ENCODE measurements at places on chromosomes 3 and 15.

- no peaks in the 10 kb centered on the region for H3K36me3 ChIP-seq
- peaks cover 13% of the 10 kb centered on the region for H3K27me3 ChIP-seq
- H3K4me1 ChIP-seq = peaks cover 7% of the 10 kb centered on the region
- peak overlapping the region; percentile 55 for H3K4me3 ChIP-seq
These were observed 51.8 kb upstream of the DGKG start for GRCh38 chr3:186413615-186414415.

- no peak overlapping the region for H3K27ac ChIP-seq
- peaks cover 8% of the 10 kb centered on the region for H3K4me1 ChIP-seq
- DNase-seq = no peak
These were observed 253.7 kb downstream of the PLCL2 start for GRCh38 chr3:17138246-17139039.

- H3K27ac ChIP-seq = no peak overlapping the region
- H3K4me1 ChIP-seq = no peaks in the 10 kb centered on the region
- no peaks in the 10 kb centered on the region for H3K27me3 ChIP-seq
- no peak for DNase-seq
These were observed 1.8 kb upstream of the NAALADL2 start for GRCh38 chr3:174857301-174857700.

DNA sequence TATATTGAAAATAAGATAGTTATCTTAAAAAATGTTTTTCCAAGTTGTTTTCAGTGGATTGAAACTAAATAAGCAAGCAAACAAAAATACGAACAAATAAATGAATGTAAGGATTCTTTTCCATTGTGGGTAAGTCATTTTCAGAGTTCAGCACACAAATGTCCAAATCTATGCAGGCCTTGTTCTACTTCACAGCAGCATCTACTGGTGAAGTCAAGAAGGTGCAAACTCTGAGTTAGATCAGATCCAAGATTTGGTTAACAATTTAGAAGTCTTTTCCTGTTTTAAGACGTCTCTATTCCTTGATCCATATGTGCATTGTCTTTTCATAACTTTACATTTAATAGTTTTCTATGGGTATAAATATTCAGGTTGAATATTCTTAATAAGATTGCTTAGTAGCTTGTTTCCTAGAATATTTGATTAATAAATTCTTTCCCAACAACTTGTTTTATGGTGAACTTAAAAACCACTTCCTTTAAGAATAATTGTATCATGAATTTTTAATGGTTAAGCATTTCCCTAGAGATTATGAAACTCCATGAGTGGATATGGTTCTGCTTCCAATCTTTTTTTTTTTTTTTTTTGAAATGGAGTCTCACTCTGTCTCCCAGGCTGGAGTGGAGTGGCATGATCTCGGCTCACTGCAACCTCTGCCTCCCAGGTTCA is 10.5 kb downstream of the PTX3 start:
- H3K4me1 ChIP-seq = no peaks in the 10 kb centered on the region
- H3K36me3 ChIP-seq = no peaks in the 10 kb centered on the region
- DNase-seq = no peak
- no peak overlapping the region for H3K27ac ChIP-seq
- H3K4me3 ChIP-seq = no peak overlapping the region
- peaks cover 11% of the 10 kb centered on the region for H3K27me3 ChIP-seq

GRCh38 chr3:127413318-127413673 is 125.5 kb upstream of the PRR20G start:
- H3K27ac ChIP-seq = no peak overlapping the region
- no peaks in the 10 kb centered on the region for H3K36me3 ChIP-seq
- no peak for DNase-seq

DNA sequence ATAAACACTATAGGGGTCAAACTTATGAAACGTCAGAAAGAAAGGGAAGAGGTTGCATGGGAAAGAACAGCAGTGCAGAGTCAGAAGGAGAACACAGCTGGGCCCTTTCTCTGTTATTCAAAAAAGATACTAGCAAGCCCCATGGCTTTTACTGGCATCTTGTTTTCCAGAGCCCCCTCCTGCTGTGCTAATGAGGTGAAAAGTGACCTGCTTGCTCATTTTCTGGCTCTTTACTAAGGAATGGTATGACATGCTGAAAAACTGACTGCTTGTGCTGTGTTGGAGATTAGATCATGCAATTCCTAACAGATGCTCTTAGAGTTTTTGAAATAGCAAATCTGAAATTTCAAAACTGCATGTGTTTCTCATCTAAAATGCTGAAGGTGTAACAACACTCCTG is 541.6 kb upstream of the ALCAM start:
- H3K27me3 ChIP-seq = no peaks in the 10 kb centered on the region
- DNase-seq = no peak
- no peak overlapping the region for H3K4me3 ChIP-seq
- H3K4me1 ChIP-seq = no peaks in the 10 kb centered on the region

DNA sequence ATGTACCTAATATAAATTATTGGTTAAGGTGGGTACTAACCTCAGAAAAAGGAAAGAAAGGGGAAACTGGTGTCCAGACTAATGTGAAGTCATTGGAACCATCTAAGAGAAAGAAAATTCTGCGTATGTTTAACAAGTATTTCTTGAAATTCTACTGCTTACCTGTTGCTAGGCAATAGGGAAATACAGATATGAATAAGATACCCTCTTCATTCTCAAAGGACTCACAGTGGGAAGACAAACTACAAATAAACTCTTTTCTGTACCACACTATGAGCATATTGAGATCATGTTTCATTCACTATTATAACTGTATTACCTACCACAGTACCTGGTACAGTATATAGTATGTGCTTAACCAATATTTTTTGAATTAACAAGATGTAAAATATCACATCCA is 140.5 kb upstream of the MLF1 start:
- no peaks in the 10 kb centered on the region for H3K36me3 ChIP-seq
- no peak overlapping the region for H3K27ac ChIP-seq

- no peak overlapping the region for H3K27ac ChIP-seq
- H3K27me3 ChIP-seq = no peaks in the 10 kb centered on the region
- H3K36me3 ChIP-seq = no peaks in the 10 kb centered on the region
- no peaks in the 10 kb centered on the region for H3K4me1 ChIP-seq
These were observed 19.8 kb downstream of the CHCHD6 start for GRCh38 chr3:126723801-126724200.

- no peaks in the 10 kb centered on the region for H3K4me1 ChIP-seq
- H3K4me3 ChIP-seq = no peak overlapping the region
- H3K27me3 ChIP-seq = no peaks in the 10 kb centered on the region
- H3K27ac ChIP-seq = no peak overlapping the region
These were observed 613.6 kb upstream of the CBLB start for GRCh38 chr3:106482451-106482850.

GRCh38 chr3:100647657-100648056 is 38.3 kb downstream of the ADGRG7 start:
- no peaks in the 10 kb centered on the region for H3K36me3 ChIP-seq
- H3K27me3 ChIP-seq = peaks cover 21% of the 10 kb centered on the region
- no peak for DNase-seq
- H3K27ac ChIP-seq = no peak overlapping the region
- H3K4me1 ChIP-seq = peaks cover 13% of the 10 kb centered on the region

DNA sequence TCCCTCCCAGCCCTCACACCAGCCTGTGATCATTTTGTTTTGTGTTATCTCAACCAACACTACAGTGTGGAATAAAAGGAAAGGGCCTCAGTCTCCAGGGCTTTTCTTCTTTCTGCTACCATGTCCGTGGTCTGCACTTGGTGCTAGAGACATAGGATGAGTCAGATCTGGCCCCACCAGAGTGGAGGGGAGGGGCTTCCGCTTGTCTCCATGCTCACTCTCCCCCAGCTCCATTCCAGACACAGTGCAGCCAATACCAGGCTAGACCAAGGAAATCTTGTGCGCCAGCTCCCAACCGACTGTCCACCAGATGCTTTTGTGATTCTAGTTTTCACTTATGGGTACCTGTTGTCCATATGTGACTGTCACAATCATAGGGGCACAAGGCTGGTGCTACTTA is 51.9 kb upstream of the TMEM115 start:
- DNase-seq = no peak
- H3K4me3 ChIP-seq = no peak overlapping the region
- H3K36me3 ChIP-seq = no peaks in the 10 kb centered on the region
- no peak overlapping the region for H3K27ac ChIP-seq
- H3K27me3 ChIP-seq = no peaks in the 10 kb centered on the region
- no peaks in the 10 kb centered on the region for H3K4me1 ChIP-seq

DNA sequence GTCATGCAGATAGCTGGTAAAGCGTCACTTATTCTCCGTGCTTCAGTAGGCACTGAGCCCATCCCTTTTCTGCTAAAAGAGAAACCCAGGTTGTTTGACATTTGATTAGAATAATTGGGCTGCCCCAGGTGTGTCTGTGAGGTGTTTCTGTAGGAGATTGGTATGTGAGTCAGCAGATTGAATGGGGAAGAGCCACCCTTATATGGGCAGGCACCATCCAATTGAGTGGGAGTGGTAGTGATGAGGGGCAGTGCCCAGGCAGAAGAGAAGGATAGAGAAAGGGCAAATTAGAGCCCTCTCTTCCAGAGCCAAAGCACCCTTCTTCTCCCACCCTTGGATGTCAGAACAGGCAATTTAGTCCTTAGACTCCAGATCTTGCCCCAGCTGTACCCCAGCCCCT is 384.3 kb upstream of the GBE1 start:
- H3K36me3 ChIP-seq = no peaks in the 10 kb centered on the region
- no peak for DNase-seq
- no peaks in the 10 kb centered on the region for H3K4me1 ChIP-seq
- H3K4me3 ChIP-seq = no peak overlapping the region

DNA sequence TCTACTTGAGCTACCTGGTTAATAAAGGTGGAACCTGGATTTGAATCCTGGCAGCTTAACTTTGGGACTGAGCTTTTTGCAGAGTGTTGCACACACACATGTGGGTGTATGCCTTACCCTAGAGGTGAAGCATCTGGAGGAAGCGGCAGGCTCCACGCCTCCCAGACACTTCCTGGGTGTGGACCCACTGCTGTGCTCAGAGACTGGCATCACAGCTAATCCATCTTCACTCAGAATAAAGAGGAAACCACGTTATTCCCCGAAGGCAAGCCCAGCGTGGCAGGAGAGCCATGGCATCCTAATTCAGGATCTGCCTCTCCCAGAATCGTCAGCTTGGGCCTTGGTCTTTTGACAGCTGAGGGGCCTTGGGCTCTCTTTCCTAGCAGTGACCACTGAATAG is 25.5 kb downstream of the CCDC13 start:
- H3K27me3 ChIP-seq = no peaks in the 10 kb centered on the region
- H3K4me3 ChIP-seq = peak overlapping the region; percentile 34
- H3K27ac ChIP-seq = peak overlapping the region; percentile 75
- H3K36me3 ChIP-seq = no peaks in the 10 kb centered on the region

DNA sequence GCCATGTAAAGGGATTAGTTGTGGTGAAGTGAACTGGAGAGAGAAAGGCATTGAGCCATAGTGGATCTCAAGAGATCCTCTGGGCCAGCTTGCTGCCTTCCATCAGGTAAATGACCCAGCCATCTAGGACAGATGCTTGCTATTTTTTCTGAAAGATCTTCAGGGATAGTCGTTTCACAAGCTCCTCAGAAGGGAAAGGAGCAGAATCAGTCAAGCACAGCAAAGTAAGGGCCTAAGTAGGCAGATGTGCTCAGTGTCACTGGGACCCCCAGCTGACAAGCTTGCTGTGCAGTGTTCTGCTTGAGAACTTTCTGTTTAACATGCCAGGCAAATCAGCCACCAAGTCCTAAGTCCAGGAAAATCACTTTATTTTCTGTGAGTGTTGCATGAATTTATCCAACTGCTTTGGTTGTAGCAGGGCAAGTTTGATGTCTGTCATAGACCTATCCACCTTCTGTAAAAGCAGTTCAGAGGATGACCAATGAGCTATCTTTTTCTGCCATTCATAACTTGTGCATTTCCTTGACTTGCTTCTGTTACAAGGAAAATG is 319.8 kb downstream of the IL5RA start:
- no peak overlapping the region for H3K4me3 ChIP-seq
- H3K27ac ChIP-seq = no peak overlapping the region
- H3K4me1 ChIP-seq = no peaks in the 10 kb centered on the region
- no peak for DNase-seq
- no peaks in the 10 kb centered on the region for H3K27me3 ChIP-seq
- H3K36me3 ChIP-seq = no peaks in the 10 kb centered on the region

- H3K4me1 ChIP-seq = no peaks in the 10 kb centered on the region
- no peaks in the 10 kb centered on the region for H3K27me3 ChIP-seq
- H3K27ac ChIP-seq = no peak overlapping the region
- H3K36me3 ChIP-seq = no peaks in the 10 kb centered on the region
These were observed 37.8 kb downstream of the SSUH2 start for GRCh38 chr3:8606701-8607231.

DNA sequence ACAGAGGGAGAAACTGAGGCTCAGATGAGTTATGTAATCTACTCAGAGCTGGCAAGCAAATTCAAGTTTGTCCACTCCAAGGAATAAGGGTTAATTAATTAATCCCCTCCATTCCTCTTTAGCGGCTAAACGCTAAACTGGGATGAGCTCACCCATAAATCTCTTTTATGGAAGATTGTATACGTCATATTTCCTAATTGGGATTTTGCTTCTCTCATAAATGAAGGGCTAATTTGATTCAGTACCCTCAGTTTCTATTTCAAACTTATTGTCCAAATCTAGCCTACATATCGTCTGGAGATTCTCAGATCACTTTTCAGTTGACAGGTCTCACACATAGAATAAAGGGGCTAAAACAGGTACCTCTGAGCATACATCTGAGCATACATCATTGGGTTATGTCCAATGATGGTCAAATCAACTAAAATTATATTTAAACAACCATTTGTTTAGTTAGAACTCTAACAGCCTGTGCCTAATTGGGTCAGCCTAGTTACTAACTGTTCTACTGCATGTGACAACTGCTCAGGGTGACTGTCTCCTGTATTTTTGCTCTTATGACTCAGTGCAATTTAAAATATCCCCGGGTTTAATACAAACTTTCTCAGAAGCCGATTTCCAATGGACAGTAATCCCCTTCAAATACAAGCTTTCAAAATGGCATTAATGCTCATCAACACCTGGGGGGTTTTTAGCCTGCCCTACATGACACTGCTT is 57.6 kb upstream of the PLXND1 start:
- no peak for DNase-seq
- H3K4me3 ChIP-seq = no peak overlapping the region
- peaks cover 2% of the 10 kb centered on the region for H3K4me1 ChIP-seq

GRCh38 chr15:88484682-88485331 is 17.3 kb downstream of the MRPS11 start:
- no peak overlapping the region for H3K4me3 ChIP-seq
- H3K27ac ChIP-seq = no peak overlapping the region
- H3K4me1 ChIP-seq = no peaks in the 10 kb centered on the region

- H3K36me3 ChIP-seq = peaks cover 36% of the 10 kb centered on the region
- no peak overlapping the region for H3K4me3 ChIP-seq
- no peak overlapping the region for H3K27ac ChIP-seq
- H3K4me1 ChIP-seq = peaks cover 70% of the 10 kb centered on the region
- no peaks in the 10 kb centered on the region for H3K27me3 ChIP-seq
- no peak for DNase-seq
These were observed 44.5 kb downstream of the CMSS1 start for GRCh38 chr3:99862208-99862607.
